ENCODE measurements at places on chromosomes 5 and 9.

GRCh38 chr5:151740958-151741373 is 17.5 kb downstream of the ATOX1 start:
- DNase-seq = no peak

DNA sequence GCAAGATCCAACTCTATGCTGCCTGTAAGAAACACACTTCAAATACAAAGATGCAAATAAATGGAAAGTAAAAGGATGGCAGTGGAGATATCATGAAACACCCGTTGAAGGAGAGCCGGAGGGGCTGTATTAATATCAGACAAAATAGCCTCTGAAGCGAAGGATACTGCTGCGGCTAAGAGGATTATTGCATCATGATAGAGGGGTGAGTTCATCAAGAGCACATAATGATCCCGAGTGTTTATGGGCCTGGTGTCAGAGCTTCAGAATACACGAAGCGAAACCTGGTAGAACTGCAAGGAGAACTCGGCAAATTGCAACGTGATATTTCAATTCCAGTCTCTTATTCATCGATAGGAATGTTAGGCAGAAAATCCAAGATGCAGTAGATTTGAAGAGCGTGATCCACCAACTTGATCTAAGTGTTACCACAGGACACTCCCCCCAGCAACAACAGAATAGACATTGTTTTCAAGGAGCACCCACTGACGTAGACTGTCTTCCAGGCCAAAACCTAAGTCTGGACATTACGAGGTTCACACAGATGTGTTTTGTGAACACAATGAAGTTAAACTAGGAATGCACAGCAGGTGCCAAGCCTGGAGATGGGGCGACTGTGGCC is 27.7 kb upstream of the QSOX2 start:
- DNase-seq = no peak

- DNase-seq = no peak
These were observed 399.9 kb upstream of the ADAMTSL1 start for GRCh38 chr9:18074041-18074440.

GRCh38 chr9:134156564-134157377 is 7.6 kb downstream of the RNU6ATAC start:
- no peak for DNase-seq

DNA sequence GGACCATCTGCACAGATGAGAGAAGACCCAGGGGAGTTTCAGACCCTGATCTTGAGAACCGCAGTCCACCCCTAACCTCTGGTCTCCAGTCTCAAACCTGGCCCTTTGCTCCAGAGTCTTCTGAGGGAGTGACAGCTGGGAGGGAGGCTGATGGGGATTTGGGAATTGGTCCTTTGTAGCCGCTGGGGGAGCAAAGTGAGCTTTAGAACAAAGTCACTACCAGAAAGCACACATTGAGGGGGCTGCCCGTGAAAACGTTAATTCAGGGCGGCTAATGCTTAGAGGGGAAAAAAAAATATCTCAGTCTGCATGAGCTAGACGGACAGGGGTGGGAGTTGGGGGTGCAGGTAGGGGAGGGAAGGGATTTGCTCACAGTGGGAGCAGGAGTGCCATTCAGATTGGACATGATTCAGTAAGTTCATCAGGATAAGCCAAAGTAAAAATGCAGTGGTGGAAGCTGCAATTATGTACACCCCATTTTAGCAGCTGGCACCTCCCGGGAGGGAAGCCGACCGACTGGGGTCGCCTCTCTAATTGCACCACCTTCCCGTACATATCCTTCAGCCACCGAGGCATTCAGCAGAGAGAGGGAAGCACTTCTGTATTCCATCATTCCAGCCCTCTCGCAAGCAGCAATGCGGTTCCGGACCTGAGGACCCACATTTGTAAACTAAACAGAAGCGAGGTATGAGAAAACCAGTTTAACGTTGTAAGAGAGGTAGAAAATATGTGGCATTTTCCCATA is 123.4 kb upstream of the RETREG1 start:
- no peak for DNase-seq

DNA sequence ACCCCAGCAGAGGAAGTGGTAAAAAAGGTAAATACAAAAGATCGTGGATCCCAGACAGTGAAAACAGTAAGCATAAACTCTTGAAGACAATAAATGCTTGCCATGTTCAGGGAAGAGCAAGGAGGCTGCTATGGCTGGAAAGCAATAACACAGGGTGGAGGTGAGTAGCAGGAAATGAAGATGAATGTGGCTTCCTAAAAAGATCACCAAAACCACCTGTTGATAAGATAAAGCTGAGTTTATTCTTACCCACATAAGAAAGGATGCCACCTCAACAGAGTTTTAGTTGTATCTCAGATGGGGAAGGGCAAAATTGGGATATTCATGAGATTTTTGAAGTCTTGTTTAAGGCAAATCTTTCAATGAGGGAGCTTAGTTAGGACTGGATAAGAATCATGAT is 273.3 kb downstream of the MSX2 start:
- no peak for DNase-seq

GRCh38 chr5:40515476-40515875 is 164.2 kb upstream of the PTGER4 start:
- no peak for DNase-seq

GRCh38 chr9:8020186-8020585 is 220.6 kb upstream of the DMAC1 start:
- no peak for DNase-seq

GRCh38 chr5:74167206-74167929 is 473.2 kb downstream of the ENC1 start:
- DNase-seq = peak; percentile 45

- no peak for DNase-seq
These were observed 1.5 kb downstream of the FCHO2 start for GRCh38 chr5:72957337-72957736.

- no peak for DNase-seq
These were observed 9.0 kb upstream of the LRRTM2 start for GRCh38 chr5:138884094-138884493.

DNA sequence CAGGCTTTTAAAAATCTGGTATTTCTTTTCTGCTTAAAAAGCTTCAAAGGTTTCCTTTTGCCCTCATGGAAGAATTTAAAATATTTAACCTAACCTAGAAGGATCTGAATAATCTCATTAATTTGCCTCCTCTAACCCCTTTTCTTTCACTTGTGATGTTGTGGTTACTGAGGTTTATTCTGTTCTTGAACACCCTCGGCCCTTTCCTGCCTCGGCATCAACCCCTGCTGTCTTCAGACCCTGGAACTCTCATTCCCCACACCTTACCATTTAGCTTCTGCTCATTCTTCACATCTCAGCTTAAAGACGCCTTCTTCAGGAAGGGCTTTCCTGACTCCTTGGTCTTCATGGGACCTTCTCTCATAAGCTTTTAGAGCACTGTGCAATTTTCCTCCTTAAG is 131.4 kb upstream of the MAN2A1 start:
- no peak for DNase-seq

DNA sequence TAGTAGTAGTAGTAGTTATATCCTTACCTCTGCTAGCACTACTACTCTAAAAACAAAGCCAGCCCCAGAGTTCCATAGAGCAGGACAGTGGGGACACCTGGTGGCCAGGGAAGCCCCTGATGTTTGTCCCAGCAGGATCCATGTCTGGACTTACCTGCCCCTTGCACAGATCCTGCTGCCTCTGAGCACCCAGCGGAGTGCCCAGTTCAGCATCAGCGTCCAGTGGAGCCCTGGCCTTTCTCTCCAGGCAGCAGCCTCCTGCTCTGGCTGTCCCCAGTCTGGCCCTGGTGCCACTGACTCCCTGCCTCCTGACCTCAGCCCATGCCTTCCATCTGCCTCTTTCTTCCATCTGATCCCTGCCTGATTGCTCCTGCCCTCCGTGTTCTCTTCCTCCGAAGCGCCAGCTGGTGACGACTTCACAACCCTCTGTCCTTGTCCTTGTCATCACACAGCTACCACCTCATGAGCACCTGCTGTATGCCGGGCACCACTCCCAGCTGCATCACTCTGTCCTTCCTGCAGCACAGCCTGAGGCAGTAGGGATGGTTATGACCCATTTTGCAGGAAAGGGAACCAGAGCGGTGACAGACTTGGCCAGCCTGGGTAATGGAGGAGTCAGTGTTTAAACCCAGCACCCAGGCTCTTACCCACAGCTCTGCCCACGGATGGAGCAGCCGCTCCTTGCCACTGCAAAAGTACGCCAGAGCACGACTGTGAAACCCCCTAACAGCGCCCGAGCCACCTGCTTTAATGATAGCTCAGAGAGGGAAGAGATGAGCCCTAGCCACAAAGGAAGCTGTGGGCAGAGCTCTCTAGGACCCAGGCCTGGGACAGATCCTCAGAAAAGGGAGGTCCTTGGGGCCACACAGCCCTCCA is 11.5 kb downstream of the SARDH start:
- DNase-seq = no peak

- DNase-seq = no peak
These were observed 57.9 kb downstream of the STX17 start for GRCh38 chr9:99964336-99964735.

DNA sequence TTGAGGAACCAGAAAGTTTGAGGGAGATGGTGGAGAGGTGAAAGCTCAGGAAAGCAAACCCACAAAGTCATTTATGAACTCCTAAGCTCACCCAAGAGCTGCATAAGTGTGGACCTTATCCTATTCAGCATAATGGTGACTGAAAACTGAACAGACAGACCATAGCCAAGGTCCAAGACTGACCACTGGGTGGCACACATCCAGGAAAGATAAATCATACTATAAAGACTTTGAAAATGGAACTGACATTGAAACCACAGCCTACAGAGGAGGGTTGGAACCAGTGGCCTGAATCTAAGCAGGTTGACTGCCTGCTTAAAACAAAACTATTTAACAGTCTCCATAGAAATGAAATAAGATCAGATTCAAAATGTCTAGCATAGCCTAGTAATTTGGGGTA is 121.0 kb upstream of the RGS7BP start:
- DNase-seq = no peak

DNA sequence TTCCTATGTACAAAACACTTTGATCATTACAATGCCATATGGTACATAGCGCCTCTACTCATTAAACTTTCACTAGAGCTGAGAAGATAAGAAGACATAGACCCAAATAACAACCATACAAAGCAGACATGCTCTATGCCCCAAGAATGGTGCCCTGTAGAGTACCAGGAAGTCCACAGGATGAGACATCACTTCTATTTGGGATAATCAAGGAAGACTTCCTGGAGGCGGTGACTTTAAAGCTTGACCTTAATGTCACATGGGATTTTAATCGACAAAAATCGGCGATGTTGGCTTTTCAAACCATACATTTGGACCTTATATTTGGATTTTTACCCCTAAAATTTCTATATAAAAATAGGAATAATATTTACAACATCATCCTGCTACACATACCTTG is 224.3 kb upstream of the MAP3K1 start:
- DNase-seq = no peak

- peak; percentile 24 for DNase-seq
These were observed 9.3 kb upstream of the WWC1 start for GRCh38 chr5:168282120-168282519.

- DNase-seq = no peak
These were observed 56.8 kb downstream of the DRD1 start for GRCh38 chr5:175387144-175387543.

GRCh38 chr5:168707716-168708695 is 128.8 kb upstream of the PANK3 start:
- DNase-seq = no peak

GRCh38 chr5:179764056-179764455 is 29.7 kb upstream of the LTC4S start:
- no peak for DNase-seq

- DNase-seq = no peak
These were observed 75.7 kb upstream of the FBXW11 start for GRCh38 chr5:172082180-172082579.

- DNase-seq = no peak
These were observed 184.3 kb downstream of the CTNND2 start for GRCh38 chr5:11719888-11720481.

- no peak for DNase-seq
These were observed 35.4 kb upstream of the GDNF start for GRCh38 chr5:37875051-37875787.

DNA sequence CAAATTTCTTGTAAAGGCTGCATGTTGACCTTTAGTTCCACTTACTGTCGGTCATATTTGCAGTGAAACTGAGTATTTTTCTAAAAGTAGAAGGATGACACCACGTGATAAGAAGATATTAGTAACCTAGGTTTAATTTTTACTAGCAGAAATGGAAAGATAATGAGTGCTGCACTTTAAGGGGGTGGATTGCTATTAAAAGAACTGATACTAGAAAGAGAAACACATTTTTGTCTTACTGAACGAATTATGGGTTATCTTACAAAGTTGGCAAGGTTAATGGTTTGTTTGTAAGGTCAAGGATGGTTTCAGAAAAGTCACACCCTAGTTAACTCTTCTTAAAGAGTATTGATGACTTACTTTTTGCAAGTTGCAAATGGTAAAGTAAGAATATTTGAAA is 2.4 kb downstream of the MACIR start:
- no peak for DNase-seq

DNA sequence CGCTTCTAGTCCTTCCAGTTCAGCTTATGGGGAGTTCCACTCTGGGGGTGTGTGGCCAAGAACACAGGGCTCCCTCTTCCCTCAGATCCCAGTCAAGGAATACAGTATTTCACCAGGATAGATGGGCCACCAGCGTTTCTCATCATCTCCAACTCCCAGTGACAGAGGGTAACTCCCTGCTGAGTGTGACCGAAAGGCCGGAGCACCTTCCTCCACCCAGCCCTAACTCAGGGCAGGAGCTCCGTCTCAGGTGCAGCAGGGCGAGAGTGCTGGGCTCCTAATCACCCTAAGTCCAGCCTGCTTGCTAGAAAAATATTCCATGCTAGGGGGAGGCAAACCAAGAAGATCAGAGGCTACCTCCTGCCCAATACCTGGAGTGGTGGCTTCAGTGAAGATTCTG is 102.6 kb downstream of the ADAMTS2 start:
- DNase-seq = no peak

GRCh38 chr5:56506211-56506965 is 273.3 kb upstream of the ANKRD55 start:
- DNase-seq = no peak

GRCh38 chr5:36147681-36148080 is 4.0 kb downstream of the LMBRD2 start:
- no peak for DNase-seq

- DNase-seq = no peak
These were observed 183.4 kb downstream of the PAPPA start for GRCh38 chr9:116337015-116337414.

- DNase-seq = no peak
These were observed 265.1 kb downstream of the ARL15 start for GRCh38 chr5:54045077-54045792.

- no peak for DNase-seq
These were observed 51.6 kb downstream of the SLC1A1 start for GRCh38 chr9:4541856-4542255.

DNA sequence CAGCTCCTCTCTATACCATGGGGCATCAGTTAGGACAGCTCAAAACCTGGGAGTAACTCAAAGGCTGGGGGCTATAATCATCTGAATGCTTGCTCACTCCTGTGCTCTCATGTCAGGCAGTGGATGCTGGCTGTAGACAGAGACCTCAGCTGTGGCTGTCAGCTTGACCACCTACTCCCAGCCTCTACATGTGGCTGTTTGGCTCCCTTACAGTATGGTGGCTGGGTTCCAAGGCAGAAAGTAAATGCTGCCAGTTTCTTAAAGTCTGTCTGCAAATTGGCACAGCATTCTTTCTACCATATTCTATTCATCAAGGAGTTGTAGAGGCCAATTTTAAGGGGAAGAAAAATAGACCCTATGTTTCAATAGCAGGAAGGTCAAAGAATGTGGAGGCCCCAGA is 66.9 kb downstream of the TMC1 start:
- DNase-seq = peak; percentile 32

- no peak for DNase-seq
These were observed 6.6 kb downstream of the CWC27 start for GRCh38 chr5:64775291-64775690.

GRCh38 chr5:56638061-56638621 is 177.2 kb upstream of the MAP3K1 start:
- no peak for DNase-seq

- peak; percentile 32 for DNase-seq
These were observed 20.0 kb downstream of the TMEFF1 start for GRCh38 chr9:100492952-100493351.

All from AG09319 (cell line).